Mesenteric fat pad (tissue), 1 donor: ENCODE measurements at places on chromosomes 11 and 22. TPM values are rescaled to one million over a fixed set of nuclear protein-coding genes. Genes with fewer than 3 reads are reported as not detected.

DNA sequence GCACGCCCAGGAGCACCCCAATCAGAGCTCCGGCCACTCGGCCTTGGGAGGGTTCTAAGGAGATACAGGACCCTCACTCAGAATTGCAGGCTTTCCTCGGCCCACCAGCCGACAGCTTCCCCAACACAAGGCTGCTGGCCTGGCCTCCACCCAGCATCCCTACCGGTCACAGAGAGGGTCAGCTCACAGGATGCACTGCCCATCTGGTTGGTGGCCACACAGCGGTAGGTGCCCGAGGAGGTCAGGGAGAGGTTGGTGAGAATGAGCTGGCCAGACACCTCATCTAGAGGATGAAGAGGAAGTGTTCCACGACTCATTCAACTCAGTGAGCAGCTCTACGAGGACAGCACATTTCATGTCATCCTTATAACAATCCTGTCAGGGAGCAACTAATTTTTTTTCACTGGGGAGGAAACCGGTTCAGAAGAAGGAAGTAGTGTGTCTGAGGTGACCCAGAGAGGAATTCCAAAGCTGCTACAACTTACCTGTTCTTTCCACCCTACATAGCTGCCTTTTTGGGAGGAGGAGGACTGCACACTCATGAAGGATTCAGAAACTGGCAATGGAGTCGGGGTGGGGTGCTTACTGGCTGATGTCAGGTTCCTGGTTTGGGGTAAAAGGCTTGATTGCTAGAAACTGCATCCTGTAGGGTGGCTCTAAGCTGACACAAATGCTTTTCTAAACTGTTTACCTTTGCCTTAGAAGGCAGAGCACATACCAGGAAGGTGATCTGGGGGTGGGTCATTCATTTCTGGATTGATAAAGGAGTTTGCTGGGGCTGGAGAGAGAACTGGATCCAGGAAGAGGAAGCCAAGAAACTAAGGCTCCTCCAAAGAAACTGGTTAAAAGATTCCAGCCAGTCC is 3.3 kb downstream of the VSIG2 start:
- no peak for DNase-seq

DNA sequence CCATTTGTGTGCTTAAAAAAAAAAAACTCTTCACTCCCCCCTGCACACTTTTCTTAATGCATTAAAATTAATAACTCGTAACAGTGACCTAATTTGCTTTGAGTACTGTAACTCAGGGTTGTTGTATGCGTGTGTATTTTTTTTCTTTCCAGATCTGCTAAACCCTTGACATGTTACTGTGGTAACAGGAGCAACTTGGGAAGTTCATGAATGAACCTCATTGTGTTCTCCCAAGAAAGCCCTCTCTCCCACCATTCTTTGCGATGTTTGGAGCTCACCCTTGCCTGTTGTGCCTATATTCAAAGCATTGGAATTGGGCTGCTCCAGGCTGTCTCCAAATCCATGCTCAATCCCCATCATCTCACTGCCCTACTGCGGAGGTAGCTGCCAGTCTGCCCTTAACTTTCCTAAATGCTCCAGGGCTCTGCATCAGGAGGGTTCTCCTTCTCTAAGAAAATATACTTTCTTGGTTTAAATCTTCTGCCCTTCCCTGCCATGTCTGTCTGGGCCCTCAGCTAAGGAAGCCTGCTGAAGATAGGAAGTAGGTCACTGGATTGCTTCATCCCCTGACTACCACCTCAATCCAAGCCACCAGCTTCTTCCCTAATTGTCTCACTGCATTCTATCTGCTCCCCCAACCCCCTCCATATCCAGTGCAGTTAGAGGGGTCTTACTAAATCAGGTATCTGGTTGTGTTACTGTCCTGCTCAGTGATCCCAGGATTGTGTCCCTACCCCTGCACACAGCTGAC is 70.3 kb downstream of the KIRREL3 start:
- DNase-seq: no peak

- DNase-seq: no peak
Measured at GRCh38 chr11:123801765-123802164, 4.4 kb downstream of the OR6M1 start.

GRCh38 chr11:118928101-118928869 is 2.6 kb upstream of the BCL9L start:
- DNase-seq: no peak

DNA sequence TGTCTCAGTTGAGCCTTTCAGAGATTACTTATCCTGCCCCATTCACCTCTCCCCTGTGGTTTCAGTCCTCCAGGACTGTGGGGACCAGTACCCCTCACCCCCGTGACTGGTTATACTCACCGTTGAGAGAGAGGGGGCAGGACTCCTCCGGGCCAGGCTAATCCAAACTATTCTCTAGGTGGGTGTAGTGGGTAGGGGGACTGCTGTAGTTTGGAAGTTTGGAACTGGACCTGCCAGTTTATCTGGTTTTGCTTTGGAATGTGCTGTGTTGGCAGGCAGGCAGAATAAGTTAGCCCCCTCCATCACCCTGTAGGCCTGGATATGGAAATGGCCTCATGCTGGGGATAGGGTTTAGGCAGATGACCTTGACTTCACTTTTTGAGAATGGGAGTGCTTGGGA is 13.5 kb downstream of the TEAD1 start:
- DNase-seq: no peak

DNA sequence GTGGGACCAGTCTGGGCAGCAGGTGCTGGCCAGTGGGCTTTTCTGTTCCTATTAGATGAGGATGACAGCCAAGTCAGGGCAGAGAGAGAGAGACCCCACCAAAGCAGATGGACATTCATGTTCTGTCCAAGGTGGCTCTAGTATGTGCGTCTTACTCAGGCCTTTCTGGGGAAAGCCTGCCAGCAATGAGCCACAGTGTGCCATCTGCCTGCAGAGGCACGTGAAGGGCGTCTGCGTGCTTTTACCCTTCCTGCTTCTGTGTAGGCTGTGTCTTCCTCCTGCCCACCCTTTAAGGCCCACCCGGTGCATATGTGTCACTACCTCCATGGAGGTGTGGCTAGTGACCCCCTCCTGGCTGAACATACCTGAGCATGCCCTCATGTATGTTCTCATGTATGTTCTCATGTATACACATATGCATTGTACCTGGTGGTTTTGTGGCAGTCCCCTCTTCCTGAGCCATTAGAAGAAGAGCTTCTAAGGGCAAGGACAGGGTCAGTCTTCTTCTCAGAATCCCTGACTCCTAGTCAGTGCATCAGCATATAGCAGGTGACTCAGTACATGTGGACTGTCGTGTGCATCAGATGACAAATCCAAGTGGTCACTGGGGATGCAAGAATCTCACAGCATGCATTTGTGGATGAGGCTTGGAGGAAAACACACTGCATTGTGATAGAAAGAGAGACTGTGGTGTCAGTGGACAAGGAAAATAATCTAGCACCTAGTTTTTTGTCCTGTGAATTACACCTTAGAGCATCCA is 90.4 kb upstream of the YWHAH start:
- no peak for DNase-seq

DNA sequence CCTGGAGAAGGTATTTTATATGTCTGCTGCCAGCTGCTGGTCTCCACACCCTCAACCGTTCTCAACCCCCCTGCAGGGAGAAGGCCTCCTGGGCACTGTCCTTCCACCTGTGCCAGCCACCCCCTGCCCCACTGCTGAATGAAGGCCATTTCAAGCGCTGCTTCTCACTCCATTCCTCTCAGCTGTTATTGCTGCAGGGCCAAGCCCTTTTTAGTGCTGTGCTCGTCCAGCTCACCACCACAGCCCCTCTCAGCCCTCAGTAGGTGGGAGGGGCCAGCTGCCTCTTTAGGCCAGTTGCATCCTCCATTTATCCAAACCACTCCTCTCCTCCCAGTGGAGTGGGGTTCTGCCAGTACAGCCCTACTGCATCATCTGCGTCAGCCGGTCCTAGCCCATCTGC is 1.8 kb upstream of the WBP2NL start:
- no peak for DNase-seq

- no peak for DNase-seq
Measured at GRCh38 chr11:111435046-111435698, 56.1 kb upstream of the POU2AF1 start.

DNA sequence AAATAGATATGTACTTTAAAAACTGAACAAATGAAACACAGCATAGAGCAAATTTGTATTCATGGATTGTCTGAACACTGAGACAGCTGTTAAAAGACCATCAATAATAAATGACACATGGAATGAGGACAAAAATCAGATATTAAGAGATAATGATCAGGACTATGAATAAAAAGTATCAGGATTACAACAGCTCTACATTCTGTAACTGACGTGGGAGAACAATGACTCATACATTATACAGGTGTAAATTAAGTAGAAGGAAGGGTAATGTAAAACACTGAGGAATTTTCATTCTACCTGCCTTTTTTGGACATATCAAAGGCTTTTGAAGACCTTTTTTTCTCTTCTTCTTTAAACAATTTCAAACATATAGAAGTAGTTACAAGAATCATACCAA is 310.9 kb upstream of the ANO3 start:
- DNase-seq: no peak

- no peak for DNase-seq
Measured at GRCh38 chr11:134466610-134467567, 54.8 kb upstream of the B3GAT1 start.

GRCh38 chr11:14093065-14093464 is 130.5 kb downstream of the SPON1 start:
- DNase-seq: no peak

- no peak for DNase-seq
Measured at GRCh38 chr11:111748035-111748804, 18.0 kb downstream of the PPP2R1B start.

GRCh38 chr11:211741-212140 is 4.2 kb downstream of the RIC8A start:
- no peak for DNase-seq

GRCh38 chr11:120688163-120688562 is 176.6 kb downstream of the GRIK4 start:
- peak; percentile 33 for DNase-seq

DNA sequence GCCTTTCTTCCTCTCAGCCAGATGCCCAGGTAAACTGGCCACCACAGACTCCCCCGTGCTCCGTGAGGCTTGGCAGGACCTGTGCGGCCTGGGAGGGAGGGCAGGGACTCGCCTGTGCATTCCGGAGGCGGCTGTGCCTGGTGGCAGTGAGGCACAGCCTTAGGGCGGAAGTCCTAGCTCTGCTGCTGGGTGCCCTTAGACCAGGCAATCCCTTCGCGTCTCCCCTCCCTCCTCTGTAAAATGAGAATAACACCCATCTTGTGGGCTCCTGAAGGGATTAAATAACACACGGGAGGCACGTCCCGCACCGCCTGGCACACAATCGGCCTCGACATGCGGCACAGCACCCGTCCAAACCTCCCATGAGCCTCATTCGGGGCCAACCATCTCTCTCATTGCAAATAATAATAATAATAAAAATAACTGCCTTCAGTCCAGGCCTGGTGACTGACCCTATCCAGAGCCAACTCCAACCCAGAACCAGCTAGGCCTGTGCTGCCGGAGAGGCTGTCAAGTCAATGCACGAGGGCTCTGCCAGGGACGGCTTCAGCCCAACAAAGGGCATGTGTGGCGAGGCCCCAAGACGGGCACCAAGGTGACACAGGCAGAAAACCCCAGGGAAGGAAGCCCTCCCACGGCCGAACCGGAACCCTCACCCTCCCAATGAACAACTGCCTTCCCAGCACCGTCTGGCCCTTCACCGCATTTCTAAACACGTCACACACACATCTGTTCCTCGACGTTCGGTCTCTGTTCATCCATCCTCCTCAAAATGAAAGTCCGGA is 8.2 kb downstream of the LTO1 start:
- peak; percentile 87 for DNase-seq

GLB1L3 gene
- total RNA-seq: not detected

E2F8 gene
- total RNA-seq: not detected

OR51B4 gene
- total RNA-seq: not detected

OR8G1 gene
- total RNA-seq: not detected
